Right atrium auricular region (tissue), 2 donors: ENCODE measurements at places on chromosomes 12 and 14. TPM values are rescaled to one million over a fixed set of nuclear protein-coding genes. Genes with fewer than 3 reads are reported as not detected.

Gene INSM2
- not detected for total RNA-seq

- no peak overlapping the region for H3K4me3 ChIP-seq
- H3K4me1 ChIP-seq = no peaks in the 10 kb centered on the region
- DNase-seq = no peak
- H3K36me3 ChIP-seq = no peaks in the 10 kb centered on the region
Observed at GRCh38 chr14:95396221-95396620, 76.5 kb upstream of the CLMN start.

Gene PROX2
- total RNA-seq = not detected

DNA sequence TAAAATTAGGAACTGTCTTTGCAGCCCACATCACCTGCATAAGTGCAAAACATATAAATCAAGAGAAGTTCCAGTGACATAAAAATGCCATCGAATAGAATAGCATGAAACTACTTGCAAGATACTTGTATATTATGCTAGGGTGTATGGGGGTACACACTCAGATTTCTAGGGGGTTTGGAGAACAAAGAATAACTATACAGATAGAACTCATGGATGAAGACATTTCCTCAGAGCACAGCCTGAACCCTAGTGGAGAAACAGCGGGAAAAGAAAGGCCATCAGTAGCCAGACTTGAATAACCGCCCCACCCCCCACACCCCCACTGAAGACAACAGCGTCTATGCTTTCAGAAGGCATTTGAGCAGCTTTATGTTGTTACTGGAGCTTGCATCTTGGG is 425.8 kb downstream of the NPAS3 start:
- DNase-seq = no peak
- no peaks in the 10 kb centered on the region for H3K36me3 ChIP-seq
- no peaks in the 10 kb centered on the region for H3K4me1 ChIP-seq

DNA sequence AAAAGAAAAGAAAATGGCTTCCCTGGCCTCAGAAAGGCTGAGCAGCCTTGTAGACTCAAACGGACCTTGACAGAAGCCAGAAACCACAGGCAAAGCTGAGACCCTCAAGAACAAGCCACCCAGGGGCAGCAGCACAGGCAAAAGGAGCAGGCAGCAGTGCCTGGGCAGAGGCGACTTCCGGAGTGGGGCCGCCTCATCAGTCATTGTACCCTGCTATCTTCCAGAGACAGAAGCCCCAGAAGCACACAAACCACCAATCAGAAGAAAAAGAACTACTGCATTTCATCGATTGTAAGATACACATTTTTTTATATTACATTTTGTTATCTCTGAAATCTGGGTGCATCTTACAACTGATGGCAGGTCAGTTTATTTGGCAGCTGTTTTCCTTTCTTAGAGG is 58.2 kb upstream of the ZFP36L1 start:
- H3K4me3 ChIP-seq = no peak overlapping the region
- H3K27me3 ChIP-seq = no peaks in the 10 kb centered on the region

- no peak overlapping the region for H3K27ac ChIP-seq
- H3K27me3 ChIP-seq = no peaks in the 10 kb centered on the region
- H3K4me3 ChIP-seq = no peak overlapping the region
- DNase-seq = no peak
- H3K36me3 ChIP-seq = no peaks in the 10 kb centered on the region
Observed at GRCh38 chr12:115404761-115405470, 720.9 kb upstream of the TBX3 start.

DNA sequence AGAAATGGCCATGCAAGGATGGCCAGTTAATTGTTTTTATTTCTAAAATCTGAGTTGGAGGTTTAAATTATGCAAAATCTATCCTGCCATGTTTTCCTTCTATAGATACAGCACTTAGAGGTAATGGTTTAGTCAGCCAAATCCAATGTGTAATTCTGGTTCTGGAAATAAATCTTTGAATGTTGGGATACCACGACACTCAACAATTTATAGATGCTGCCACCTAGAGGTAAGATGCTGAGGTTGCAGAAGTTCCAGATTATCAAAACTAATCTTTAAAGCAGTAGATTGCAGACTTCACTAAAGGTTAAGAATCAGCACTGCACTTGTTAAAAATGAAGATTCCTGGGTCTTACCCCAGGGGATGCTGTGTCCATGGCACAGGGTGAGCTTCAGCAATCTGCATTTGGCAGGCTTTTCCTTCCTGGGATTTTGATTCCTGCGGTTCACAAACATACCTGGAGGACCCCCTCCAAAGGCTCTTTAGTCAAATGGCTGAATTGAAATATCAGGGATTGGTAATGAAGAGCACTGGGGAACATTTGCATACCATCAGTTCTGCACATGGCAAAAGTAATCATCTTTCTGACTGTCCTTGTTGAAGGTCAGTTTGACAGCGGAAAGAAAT is 53.4 kb upstream of the ANO4 start:
- no peaks in the 10 kb centered on the region for H3K27me3 ChIP-seq
- no peak overlapping the region for H3K4me3 ChIP-seq
- H3K27ac ChIP-seq = no peak overlapping the region
- no peaks in the 10 kb centered on the region for H3K36me3 ChIP-seq

DNA sequence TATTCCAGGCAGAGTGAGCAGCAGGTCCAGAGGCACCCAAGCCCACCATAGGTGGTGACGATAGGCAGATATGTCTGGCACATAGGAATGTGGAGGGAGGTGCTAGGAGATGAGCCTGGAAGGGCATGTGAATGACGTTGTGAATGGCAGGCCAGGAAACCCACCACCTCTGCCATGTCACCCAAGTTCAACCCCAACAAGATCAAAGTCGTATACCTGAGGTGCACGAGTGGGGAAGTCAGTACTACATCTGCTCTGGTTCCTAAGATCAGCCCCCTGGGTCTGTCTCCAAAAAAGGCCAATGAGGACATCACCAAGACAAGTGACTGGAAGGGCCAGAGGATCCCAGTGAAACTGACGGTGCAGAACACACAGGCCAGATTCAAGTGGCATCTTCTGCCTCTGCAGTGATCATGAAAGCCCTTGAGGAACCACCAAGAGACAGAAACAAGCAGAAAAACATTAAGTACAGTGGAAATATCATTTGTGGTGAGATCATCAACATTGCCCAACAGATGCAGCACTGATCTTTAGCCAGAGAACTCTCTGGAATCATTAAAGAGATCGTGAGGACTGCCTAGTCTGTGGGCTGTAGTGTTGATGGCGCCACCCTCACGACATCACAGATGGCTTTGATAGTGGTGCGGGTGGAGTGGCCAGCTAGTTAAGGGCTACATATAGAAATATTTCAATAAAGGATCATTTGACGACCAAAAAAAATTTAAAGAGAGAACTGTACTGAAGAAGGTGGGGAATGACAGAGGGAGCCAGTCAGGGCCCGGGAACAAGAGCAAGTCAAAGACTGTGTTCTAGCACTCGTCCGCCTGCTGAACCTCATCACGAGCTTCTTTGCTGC is 99.7 kb downstream of the ZFP36L1 start:
- DNase-seq = no peak
- H3K27me3 ChIP-seq = no peaks in the 10 kb centered on the region
- no peaks in the 10 kb centered on the region for H3K36me3 ChIP-seq
- H3K4me3 ChIP-seq = no peak overlapping the region

- no peak overlapping the region for H3K4me3 ChIP-seq
- no peaks in the 10 kb centered on the region for H3K36me3 ChIP-seq
- H3K27me3 ChIP-seq = no peaks in the 10 kb centered on the region
- no peak for DNase-seq
Observed at GRCh38 chr12:132429602-132429945, 60.4 kb upstream of the FBRSL1 start.

Gene GNB3
- 0.83 TPM for total RNA-seq

- H3K27me3 ChIP-seq = no peaks in the 10 kb centered on the region
- H3K27ac ChIP-seq = no peak overlapping the region
- H3K4me3 ChIP-seq = no peak overlapping the region
- H3K4me1 ChIP-seq = no peaks in the 10 kb centered on the region
Observed at GRCh38 chr12:21330682-21331253, 3.9 kb downstream of the SLCO1A2 start.

- no peak overlapping the region for H3K27ac ChIP-seq
- no peak for DNase-seq
- no peaks in the 10 kb centered on the region for H3K27me3 ChIP-seq
- no peaks in the 10 kb centered on the region for H3K4me1 ChIP-seq
Observed at GRCh38 chr14:80387563-80387981, 176.3 kb upstream of the DIO2 start.

- H3K27ac ChIP-seq = peak overlapping the region; percentile 72
- no peak for DNase-seq
- H3K4me1 ChIP-seq = no peaks in the 10 kb centered on the region
- H3K4me3 ChIP-seq = no peak overlapping the region
- no peaks in the 10 kb centered on the region for H3K36me3 ChIP-seq
- no peaks in the 10 kb centered on the region for H3K27me3 ChIP-seq
Observed at GRCh38 chr14:93084866-93085857, 30.6 kb downstream of the ITPK1 start.

GRCh38 chr14:60107477-60107876 is 15.8 kb downstream of the PCNX4 start:
- no peak for DNase-seq
- no peaks in the 10 kb centered on the region for H3K4me1 ChIP-seq
- H3K27me3 ChIP-seq = no peaks in the 10 kb centered on the region
- H3K36me3 ChIP-seq = peaks cover 23% of the 10 kb centered on the region
- no peak overlapping the region for H3K27ac ChIP-seq
